ENCODE measurements at places on chromosomes 5 and 9.

- DNase-seq = no peak
Observed at GRCh38 chr5:3161672-3162071, 410.2 kb upstream of the IRX2 start.

DNA sequence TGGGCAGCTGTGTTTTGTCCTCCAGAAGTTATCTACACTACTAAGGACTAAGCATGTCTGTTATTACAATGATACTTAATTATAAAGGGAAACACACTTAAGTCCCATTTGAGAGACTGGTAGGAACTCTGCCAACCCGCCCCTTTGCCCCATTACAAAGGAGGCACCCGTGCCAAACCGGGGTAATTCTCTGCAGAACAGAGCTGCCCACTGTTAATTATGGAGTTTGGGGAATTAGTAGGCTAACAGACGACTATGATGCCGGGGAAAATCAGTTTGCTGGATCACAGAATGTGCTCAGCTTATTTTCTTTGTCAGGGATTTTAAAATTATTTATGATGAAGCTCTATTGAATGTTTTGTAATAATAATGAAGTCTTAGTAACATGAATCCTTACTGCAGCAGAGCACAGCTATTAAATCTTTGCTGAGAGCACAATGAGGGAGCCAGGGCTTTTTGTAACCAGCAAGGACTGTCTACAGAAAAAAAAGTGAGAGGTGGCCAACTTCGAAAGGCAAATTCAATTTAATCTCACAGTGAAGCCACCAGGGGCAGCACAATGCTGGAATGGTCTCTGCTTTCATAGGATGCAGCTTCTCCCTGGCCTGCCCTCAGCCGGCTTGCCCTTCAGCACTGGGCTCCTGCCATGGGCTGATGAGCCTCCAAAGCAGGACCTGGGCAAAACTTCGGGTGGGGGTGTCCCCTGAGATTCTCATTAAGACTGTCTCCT is 134.5 kb downstream of the GNAQ start:
- no peak for DNase-seq

DNA sequence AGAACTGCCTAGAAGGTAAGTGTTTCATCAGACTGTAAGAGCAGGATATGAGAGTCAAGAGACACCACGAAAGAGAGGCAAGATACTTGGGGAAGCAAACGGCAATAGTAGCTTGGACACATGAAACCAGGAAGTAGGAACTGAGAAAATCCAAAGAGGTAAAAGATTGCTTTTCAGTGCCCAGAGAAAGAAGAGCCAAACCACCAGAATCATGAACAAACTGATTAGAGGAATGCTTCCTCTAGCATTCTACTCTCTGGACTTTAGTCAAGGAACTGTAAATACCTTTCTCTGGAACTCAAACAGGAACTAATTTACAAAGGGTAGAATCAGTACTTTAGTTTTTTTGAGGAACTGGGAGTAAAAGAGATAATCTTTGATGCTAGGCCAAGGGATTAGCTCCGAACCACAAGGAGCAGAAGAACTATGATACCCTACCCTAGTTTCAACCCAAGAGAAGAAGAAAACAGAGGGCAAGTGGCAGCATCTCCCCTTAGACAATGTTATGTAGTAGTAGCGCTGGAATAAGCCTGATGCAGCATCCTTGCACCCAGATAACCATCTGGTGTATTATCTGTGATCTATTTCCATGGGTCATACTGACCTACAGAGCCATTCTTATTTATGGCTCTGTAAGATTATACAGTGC is 41.3 kb downstream of the EFCAB9 start:
- DNase-seq = peak; percentile 29

GRCh38 chr5:135092476-135092875 is 58.4 kb upstream of the PITX1 start:
- DNase-seq = no peak

GRCh38 chr9:91771027-91771426 is 179.0 kb downstream of the ROR2 start:
- DNase-seq = peak; percentile 93

DNA sequence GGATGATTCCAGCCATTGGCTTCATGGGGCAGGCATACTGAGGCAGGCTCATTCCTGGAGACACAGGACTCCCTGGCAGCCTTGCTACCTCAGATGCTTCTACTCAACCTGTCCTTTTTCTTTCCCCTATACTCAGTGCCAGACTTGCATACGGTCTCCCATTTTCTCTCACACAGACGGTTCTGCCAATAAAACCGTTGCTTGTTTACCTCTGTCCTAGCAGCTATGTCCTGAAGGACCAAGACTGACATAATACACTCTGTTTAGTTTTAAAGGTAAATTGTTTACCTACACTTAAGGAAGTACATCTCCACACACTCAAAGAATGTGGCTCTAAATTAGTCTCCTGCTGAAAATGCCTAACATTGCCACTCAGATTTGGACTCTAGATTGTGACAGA is 151.0 kb upstream of the RFX3 start:
- no peak for DNase-seq

- DNase-seq = no peak
Observed at GRCh38 chr5:158753354-158753753, 346.4 kb downstream of the EBF1 start.

DNA sequence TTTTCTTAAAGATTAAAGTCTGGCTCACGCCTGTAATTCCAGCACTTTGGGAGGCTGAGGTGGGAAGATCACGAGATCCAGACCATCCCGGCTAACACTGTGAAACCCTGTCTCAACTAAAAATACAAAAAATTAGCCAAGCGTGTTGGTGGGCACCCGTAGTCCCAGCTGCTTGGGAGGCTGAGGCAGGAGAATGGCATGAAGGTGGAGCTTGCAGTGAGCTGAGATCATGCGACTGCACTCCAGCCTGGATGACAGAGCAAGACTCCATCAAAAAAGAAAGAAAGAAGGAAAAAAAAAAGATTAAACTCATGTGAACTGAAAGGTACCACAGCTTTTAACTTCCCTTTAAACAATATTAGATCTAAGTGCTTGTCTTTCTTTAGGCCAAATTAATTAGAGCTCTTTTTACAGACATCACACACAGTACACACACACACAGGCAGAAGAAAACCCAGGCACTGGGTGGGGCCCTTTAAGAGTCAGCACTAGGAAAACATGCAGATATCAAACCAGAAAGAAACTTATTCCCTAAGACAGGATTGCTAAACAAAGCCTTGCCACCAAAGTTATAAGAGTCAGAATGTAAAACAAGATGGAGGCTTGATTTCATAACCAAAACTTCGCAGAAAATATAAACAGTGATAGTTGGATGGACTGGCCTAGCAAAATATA is 29.3 kb upstream of the UHRF2 start:
- peak; percentile 60 for DNase-seq

DNA sequence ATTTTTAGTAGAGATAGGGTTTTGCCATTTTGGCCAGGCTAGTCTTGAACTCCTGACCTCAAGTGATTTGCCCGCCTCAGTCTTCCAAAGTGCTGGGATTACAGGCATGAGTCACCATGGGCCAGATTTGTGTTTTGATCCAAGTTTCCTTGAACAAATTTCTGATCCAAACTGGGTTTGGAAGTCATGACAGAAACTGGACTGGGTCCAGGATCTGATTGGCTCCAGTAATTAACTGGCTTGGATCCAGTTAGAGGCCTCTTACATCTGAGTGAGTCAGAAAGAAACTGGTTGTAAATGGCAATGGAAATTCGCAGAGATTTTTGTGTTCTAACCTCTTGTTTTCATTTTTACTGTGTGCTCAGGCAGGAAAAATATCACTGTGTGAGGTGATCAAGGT is 141.6 kb downstream of the SLC25A46 start:
- DNase-seq = no peak

DNA sequence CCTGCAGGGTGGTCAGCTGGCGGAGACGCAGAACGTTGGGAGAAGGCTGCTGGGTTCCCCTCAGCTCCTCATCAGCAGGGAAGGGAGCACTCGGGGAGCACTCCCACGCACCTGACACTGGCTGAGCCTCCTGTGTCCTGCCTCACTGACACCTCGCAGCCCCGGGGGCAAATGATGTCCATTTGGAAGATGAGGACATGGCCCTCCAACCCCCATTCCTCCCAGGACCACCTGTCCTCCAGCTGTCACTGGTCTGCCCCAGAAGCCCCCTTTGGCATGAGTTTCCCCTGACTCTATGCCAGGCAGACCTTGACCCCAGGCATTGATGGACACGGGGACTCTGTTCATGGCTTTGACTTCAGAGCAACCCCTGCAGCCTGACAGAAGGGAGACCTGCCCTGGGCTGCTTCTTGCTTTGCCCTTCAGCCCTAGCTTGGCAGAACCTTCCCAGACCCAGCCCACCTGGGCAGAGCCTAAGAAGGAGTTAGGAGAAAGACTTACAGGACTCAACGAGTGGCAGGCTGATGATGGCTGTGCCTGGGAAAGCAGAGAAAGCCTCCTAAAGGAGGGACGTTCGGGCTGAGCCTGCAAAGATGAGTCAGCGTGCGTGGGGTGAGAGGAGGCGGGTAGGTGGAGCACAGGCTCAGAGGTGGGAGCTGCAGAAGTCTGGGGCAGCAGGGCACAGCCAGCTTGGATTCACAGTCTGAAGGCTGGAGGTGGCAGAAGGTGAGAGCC is 90.6 kb downstream of the LMX1B start:
- DNase-seq = peak; percentile 76

GRCh38 chr5:133773247-133774202 is 161.2 kb upstream of the FSTL4 start:
- no peak for DNase-seq

GRCh38 chr9:99060621-99061020 is 44.3 kb upstream of the TGFBR1 start:
- no peak for DNase-seq

DNA sequence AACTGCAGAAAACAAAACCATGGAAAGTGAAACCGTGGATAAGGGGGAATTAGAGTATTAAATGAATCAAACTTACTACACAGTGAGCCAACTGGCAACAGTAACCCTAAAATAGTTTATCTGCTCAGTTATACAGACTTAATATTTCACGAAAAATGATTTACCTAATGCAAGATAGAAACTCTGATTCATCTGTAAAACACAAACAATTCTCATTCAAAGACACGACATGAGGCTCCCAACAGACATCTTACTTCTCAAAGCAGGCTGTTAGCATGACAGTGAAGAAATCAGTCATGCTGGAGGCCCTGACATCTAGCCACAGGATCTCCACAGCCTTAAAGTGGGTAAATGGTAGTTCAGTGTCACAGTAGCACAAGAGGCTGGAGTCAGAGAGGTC is 131.2 kb downstream of the FBN2 start:
- DNase-seq = no peak

DNA sequence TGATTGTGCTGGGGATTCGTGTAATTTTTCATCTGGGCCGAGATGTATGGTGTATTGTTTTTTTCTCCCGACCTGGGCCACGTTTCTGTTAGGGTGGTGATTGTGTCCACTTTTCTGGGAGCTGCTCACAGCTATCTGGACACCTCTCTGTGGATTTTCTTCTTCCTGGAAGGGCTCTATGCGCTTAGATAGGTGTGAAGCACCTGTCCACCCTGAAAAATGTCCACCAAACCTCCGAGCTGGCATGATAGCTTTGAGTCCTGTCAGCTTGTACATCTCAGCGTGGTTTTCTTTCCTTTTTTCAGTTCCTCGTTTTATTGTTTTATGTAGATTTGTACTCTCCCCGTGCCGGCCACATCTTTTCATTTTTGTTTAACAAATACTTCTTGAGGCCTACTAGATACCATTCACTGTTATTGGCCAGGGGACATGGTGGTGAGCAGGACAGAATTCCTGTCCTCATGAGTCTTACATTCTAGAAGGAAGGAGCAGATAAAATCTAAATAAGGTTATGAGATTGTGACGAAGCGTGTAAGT is 1.1 kb downstream of the UGCG start:
- no peak for DNase-seq

GRCh38 chr5:168353216-168353957 is 61.9 kb downstream of the WWC1 start:
- no peak for DNase-seq

DNA sequence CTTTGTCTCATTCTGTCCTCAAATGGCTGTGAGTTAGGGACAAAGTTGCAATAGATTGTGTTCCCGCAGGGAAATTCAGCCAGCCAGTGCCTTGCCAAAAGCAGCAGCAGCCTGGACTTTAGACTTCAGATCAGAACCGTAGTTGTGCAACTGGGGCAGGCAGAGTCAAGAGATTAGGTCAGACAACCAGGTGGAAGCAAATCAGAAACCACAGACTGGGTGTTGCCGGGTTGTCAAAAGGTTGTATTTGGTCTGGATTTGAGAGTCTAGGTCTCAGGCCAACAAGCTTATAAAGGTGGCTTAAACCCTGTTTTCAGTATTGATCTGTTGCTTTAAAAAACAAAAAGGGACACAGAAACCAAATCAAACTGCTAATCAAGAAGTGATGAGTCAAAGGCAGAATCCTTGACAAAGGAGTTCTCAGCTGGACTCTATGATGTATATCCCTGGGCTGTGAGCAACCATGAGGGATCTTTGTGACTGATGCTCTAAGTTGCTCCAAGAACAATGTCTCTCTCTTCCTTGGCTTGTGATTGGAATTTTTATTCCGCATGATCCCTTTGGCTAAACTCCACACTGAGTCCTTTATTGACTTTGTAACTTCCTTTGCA is 20.9 kb downstream of the RFK start:
- DNase-seq = peak; percentile 30

DNA sequence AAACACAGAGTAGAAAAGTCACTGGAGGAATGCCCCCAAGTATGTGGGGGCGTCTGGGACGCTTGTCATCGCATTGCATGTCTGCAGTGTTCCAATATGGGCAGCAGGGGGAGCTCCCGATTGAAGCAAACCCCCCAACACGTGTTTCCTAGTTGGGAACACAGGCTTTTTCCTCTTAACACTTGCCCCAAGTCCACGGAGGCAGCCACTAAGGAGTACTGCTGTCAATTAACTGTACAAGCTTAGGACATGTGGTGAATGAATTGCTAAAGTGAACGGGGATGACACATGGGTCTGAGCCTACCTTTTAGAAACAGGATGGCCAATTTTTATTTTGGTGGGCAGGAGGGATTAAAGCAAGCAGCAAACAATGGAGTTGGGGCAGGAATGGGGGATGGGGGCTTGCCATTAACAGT is 2.2 kb downstream of the GABRB2 start:
- peak; percentile 63 for DNase-seq

- DNase-seq = no peak
Observed at GRCh38 chr9:12697719-12698118, 4.5 kb downstream of the TYRP1 start.

DNA sequence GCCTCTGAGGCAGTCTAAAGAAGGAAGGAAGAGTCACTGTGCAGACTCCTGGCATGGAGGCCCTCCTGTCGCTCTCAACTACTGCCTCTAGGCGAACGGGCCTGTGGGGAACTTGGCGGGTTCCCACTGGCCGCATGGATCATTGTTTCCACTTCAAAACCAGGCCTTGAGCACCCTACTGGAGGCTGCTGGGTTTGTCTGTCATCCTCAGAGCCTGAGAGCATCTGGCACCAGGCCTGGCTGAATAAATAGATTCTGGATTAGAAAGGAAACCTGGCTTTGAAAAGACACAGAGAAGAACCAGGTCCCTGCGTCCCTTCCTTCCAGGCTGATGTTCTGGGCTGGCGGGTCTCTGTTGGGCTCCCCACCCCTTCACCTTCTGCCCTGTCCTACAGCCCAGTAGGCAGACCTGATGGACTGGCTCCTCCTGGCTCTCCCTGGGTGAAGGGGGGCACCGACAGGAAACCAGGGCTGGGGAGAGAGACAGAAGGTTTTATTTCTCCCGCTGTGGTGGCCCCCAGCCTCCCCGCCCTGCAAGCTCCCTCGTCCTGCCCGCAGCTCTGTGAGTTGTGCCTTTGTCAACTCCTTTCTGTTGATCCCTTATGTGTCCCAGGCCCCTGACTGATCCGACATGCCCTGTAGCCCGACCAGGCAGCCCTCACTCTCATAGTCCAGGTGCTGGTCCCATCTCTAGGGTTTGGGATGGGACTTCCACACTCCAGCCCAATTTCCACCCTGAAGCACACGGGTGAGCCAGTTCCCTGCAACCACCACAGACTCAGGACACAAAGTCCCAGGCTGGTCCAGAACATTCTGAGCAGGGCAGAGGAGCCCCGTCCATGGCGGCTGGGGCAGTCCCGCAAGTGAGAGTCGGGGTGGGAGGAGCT is 50.1 kb downstream of the ADAMTS2 start:
- DNase-seq = peak; percentile 85

All from GM03348 (cell line).